ENCODE measurements at places on chromosomes 5 and 9. TPM values are rescaled to one million over a fixed set of nuclear protein-coding genes. Genes with fewer than 3 reads are reported as not detected.

Gene SLIT3
- total RNA-seq = 2.9 TPM

Gene DNM1
- total RNA-seq = 45.6 TPM

Gene SLC36A3
- not detected for total RNA-seq

Gene DMGDH
- total RNA-seq = 0.59 TPM

Gene LHX3
- not detected for total RNA-seq

Gene MTX3
- 11.5 TPM for total RNA-seq

All from subcutaneous preadipocyte (primary cell).